ENCODE measurements at places on chromosomes 16 and 17.

GRCh38 chr17:50841949-50842354, 6.6 kb downstream of the WFIKKN2 start:
- no peaks in the 10 kb centered on the region for H3K27me3 ChIP-seq
- peak; percentile 81 for DNase-seq
- H3K27ac ChIP-seq: no peak overlapping the region
- H3K4me1 ChIP-seq: no peaks in the 10 kb centered on the region
- H3K4me3 ChIP-seq: no peak overlapping the region

DNA sequence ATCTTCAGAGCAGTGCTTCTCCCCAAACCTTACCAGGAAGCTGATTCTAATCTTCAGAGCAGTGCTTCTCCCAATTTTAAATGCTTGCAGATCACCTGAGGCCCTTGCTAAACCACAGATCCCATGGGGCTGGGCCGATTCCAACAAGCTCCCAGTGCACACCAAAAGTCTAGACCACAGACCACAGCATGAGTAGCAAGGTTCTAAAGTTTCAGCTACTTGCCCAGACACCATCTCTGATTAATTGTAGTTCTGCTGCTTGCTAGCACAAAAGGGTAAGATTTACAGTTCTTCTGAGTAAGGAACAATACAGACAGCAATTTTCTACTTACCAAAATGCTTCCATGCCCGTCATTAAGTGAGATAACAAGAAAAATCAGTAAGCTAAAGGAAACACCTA, 12.2 kb downstream of the CLEC3A start:
- no peak for DNase-seq
- peaks cover 2% of the 10 kb centered on the region for H3K27me3 ChIP-seq
- no peak overlapping the region for H3K27ac ChIP-seq
- no peak overlapping the region for H3K4me3 ChIP-seq
- H3K4me1 ChIP-seq: no peaks in the 10 kb centered on the region
- no peaks in the 10 kb centered on the region for H3K36me3 ChIP-seq

GRCh38 chr17:80830020-80830780, 161.4 kb upstream of the CHMP6 start:
- H3K4me1 ChIP-seq: peaks cover 15% of the 10 kb centered on the region
- H3K27me3 ChIP-seq: no peaks in the 10 kb centered on the region
- DNase-seq: no peak
- no peak overlapping the region for H3K27ac ChIP-seq

- DNase-seq: peak; percentile 32
- no peak overlapping the region for H3K4me3 ChIP-seq
- H3K27me3 ChIP-seq: peaks cover 3% of the 10 kb centered on the region
- no peaks in the 10 kb centered on the region for H3K4me1 ChIP-seq
- no peaks in the 10 kb centered on the region for H3K36me3 ChIP-seq
These were observed 2.0 kb downstream of the DNASE1L2 start for GRCh38 chr16:2238150-2238837.

DNA sequence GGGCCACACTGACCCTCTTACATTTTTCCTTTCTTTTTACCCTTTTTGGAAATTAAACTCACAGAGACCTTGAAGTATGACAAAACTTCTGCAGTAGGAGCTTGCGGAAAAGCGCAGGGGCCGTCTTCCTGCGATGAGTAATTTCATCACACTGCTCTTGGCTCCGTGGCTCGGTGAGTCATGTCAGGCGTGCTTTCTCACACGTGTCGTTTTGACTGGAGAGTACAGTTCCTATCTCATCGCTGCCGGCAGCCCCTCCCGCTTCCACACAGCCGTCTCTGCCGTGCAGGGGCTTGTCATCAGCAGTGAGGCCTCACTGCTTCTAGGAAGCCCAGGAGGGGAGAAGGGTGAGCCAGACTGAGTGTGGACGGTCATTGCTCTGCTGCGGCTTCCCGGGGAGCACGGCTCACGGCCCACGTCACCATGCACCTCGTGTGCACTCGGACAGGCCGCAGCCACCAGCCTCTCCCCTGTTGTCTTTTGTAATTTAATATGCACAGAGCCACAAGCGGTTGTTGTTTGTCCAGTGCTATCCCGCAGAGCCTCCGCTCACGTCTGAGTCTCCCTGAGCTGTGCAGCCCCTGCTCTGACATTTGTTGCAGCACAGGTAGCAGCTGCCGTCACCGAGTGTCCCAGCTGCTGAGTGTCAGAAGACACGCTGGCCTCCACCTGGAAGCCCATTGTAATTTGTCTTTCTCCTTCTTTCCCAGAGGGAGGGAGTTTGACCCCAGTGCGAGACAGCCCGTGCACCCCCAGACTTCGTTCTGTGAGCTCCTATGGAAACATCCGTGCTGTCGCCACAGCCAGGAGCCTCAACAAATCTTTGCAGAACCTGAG, 99.4 kb upstream of the CHMP6 start:
- H3K36me3 ChIP-seq: no peaks in the 10 kb centered on the region
- H3K4me3 ChIP-seq: no peak overlapping the region
- no peaks in the 10 kb centered on the region for H3K4me1 ChIP-seq
- no peak overlapping the region for H3K27ac ChIP-seq
- DNase-seq: no peak
- no peaks in the 10 kb centered on the region for H3K27me3 ChIP-seq

DNA sequence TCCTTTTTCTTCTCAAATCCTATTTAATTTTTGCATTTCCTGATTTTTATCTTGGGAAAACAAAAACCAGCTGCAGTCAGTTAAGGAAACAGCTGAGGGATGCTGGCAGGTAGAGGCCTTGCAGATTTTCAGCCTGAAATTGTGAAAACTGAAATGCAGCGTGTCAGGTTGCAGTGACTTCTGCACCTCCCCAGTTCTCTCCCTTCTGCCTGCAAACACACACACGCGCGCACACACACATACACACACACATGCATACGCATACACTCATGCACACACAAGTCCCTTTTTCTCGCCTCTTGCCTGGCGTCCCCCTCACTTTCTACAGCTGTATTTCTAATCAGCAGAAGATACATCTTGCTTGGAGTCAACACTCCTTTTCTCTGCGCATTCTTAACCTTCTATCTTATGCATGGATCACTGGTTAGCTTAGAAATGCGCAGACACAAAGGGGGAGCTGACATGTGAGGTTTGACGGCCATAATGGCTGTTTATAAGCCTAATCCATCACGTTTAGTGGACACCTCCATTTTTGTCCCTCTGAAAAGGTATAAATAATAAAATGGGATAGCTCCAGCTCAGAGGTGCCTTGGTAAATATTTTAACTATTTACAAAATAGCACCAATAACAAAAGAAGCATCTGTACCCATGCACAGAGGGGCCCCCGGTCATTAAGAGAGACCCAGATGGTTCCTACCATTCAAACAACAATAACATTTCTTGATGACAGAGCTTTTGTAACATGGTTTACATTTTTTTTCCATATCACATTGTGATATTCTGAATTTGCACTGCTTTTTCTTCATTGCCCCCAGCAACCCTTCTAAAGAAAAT, 392.1 kb upstream of the SALL1 start:
- no peak overlapping the region for H3K4me3 ChIP-seq
- H3K36me3 ChIP-seq: no peaks in the 10 kb centered on the region
- H3K4me1 ChIP-seq: peaks cover 35% of the 10 kb centered on the region
- DNase-seq: peak; percentile 48
- peak overlapping the region; percentile 82 for H3K27ac ChIP-seq
- no peaks in the 10 kb centered on the region for H3K27me3 ChIP-seq

DNA sequence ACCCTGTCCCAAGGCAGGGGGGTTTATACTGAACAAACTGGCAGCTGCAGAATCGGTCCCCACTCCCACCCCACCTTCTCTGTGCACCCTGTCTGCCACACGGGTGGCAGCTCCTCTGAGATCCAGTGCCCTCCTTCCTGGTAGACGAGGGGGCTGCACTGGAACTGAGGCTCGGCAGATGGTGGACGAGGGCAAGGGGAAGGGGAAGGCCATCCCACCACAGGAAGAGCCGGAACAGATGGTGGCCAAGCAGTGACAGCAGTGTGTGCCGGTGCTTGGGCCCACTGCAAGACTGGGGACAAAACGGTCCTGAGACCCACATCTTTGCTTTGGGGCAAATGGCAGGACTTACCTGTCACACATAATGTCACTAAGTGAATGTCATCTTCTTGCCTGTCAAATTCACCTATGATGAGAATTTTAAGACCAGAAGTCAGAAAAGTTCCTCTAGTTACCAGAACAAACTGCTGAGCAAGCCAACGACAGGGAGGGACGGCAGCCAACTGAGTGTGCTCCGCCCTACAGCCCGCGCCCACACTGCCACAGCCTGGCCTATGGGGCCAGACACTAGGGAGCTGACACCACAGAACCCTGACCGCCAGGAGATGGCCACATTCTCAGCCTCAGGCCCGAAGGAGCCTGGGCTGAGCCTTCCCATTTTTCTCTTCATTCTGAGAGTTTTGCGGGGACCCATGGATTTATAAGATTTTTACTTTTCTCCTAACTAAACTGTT, 14.4 kb downstream of the NTAN1 start:
- no peak overlapping the region for H3K27ac ChIP-seq
- H3K36me3 ChIP-seq: peaks cover 6% of the 10 kb centered on the region
- no peaks in the 10 kb centered on the region for H3K4me1 ChIP-seq
- no peak overlapping the region for H3K4me3 ChIP-seq

DNA sequence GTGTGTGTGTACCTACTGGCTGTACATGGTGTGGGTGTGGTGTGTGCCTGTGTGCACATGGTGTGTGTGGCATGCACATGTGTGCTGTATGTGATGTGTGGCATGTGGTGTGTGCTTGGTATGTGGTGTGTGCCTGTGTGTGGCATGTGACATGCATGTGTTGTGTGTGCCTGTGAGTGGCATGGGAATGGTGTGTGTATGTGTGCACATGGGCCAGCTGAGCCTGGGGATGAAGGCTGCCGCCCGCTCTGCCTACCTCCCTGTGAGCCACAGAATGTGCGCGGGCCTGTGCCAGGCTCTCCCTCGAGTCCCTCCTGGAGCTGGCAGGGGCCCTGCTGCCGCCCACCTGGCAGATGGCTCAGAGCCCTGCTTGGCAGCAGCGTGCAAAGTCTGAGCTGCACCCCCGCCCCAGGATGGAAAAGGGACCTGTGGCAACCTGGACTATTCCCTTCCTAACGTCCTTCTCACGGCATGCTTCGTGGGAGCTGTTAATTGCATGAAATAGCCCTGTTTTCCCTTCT, 9.3 kb downstream of the PRSS27 start:
- no peak overlapping the region for H3K27ac ChIP-seq
- no peak overlapping the region for H3K4me3 ChIP-seq
- DNase-seq: no peak
- peaks cover 2% of the 10 kb centered on the region for H3K36me3 ChIP-seq

GRCh38 chr16:11349599-11350276, 4.5 kb downstream of the RMI2 start:
- H3K4me1 ChIP-seq: no peaks in the 10 kb centered on the region
- no peaks in the 10 kb centered on the region for H3K36me3 ChIP-seq
- no peak for DNase-seq

- no peak overlapping the region for H3K4me3 ChIP-seq
- H3K27me3 ChIP-seq: no peaks in the 10 kb centered on the region
- no peaks in the 10 kb centered on the region for H3K36me3 ChIP-seq
These were observed 130.3 kb downstream of the IRF8 start for GRCh38 chr16:86029131-86029741.

GRCh38 chr16:56241596-56241995, 50.3 kb downstream of the GNAO1 start:
- no peaks in the 10 kb centered on the region for H3K4me1 ChIP-seq
- no peak overlapping the region for H3K27ac ChIP-seq
- no peaks in the 10 kb centered on the region for H3K36me3 ChIP-seq
- no peak overlapping the region for H3K4me3 ChIP-seq

DNA sequence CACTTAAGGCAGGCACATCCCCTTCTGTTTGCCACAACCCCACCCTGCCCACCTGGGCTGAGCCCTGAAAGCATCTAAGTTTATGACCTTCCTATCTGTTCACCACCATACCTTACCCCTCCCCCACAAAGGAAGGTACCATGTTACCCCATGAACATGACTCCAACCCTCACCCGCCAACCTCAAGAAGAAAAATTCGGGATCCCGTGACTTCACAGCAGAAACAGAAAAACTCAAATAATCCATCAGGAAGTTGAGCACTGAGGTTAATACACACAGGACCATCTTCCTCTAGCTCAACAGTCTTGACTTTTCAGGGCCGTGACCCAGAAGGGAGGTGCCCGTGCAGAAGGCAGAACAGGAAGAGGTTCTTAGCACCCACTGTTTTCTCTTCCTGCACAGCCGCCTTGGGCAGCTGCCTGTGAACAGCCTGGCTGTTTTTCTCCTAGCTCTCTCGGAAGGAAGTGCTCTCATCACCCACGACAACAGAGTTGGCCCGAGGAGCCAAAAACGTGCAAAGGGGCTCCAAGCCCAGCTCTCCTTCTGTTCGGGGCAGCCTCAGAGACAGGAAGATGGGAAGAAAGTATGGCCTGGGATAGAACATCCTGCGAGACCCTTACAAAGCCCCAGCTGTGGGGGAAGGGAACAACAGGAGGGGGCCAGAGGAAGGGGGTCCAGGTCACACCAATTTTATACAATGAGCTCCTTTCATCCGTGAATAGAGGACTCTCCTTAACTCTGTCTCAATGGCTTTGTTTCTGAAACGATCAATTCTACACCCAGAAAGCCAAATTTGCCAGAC, 101.1 kb downstream of the XYLT1 start:
- H3K27me3 ChIP-seq: no peaks in the 10 kb centered on the region
- no peak for DNase-seq
- peaks cover 21% of the 10 kb centered on the region for H3K4me1 ChIP-seq
- H3K4me3 ChIP-seq: no peak overlapping the region
- H3K36me3 ChIP-seq: no peaks in the 10 kb centered on the region
- H3K27ac ChIP-seq: no peak overlapping the region

DNA sequence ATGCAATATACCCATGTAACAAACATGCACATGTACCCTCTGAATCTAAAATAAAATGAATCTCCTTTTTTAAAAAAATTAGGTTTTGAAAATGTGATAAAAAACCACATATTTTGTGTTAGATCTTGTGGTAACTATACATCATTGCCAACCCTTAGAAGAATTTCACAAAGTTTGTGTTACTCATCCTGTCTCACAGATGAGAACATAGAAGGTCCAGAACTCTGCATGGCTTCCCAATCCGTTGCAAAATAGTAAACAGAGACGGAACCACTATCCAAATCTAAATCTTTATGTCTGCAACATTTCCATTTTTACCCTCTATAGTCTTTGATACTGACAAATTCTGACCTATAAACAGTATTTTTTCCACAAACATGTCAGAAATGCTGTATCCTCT, 759.9 kb downstream of the KCNJ2 start:
- no peaks in the 10 kb centered on the region for H3K36me3 ChIP-seq
- no peaks in the 10 kb centered on the region for H3K4me1 ChIP-seq
- no peaks in the 10 kb centered on the region for H3K27me3 ChIP-seq
- H3K27ac ChIP-seq: no peak overlapping the region

All from mesendoderm (in vitro differentiated cells).